ENCODE measurements at places on chromosomes 6 and 20. TPM values are rescaled to one million over a fixed set of nuclear protein-coding genes. Genes with fewer than 3 reads are reported as not detected.

Gene DNAAF9
- total RNA-seq: 17.2 TPM

Gene HLA-DMA
- 12.0 TPM for total RNA-seq

- DNase-seq: no peak
Measured at GRCh38 chr20:49140834-49141233, 47.3 kb downstream of the STAU1 start.

DNA sequence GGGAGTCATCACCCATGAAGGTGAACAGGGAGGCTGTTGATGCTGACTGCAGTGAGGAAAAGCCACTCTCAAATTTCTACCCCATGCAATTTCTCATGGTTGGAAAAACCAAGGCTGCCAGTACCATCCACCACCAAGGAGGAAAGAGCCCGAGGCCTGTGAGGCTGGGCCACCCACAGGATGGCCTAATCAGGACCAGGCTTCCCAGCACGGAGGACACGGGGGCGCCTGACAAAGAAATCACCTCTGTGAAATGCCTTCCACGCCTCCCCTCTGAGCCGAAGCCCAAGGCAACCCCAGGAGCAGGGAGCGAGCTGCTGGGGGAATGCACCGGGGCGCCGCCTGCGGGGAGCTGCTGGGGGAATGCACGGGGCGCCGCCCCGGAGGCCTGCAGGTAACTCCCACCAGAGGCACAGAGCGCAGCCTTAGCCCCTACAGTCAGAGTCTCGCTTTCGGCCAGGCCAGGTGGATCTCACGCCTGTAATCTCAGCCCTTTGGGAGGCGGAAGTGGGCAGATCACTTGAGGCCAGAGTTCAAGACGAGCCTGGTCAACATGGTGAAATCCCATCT lies 26.9 kb downstream of the FOXF2 start:
- no peak for DNase-seq

Gene AKAP12
- total RNA-seq: 13.1 TPM

GRCh38 chr20:36606158-36607066 lies 833 bp downstream of the RAB5IF start:
- DNase-seq: no peak

Gene OPRL1
- total RNA-seq: 0.20 TPM

DNA sequence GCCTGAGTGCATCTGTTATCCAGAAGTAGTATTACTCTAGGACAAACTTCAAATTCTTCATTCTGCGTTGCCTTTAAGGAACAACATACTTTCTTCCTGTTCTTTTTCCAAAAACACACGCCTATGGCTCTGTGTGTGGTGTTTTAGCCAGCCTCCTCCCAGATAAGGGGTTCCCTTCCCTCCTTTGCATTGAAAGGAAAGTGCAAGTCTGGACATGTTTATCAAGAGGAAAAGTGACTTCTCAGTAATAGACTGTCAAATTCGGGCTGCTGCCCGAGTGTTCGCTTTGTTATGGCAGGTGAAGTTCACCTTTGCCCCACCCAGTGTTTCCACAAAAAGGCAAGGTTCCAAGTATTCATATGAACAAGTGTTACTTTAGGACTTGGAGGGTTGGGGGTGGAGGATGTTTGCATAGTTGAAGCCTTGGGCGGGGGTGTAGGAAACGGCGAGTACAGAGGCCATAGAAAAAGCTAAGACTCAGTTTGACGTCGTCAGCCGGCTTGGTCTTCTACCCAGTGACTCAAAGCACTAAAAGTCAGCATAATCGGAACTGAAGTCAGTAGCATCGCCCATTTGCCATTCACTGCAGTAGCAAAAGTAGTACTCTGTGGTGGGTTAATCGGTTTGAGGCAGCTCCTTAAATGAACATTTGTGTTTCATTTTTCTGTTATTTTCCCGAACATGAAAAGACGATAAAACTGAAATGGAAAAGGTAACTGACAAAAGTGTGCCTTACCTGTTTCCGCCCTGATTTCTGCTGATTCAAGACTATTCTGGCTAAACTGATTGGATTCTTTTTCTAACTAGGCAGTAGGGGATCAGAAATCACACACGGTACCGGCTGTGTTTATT lies 12.5 kb downstream of the PRDM1 start:
- no peak for DNase-seq
